ENCODE measurements at places on chromosomes 11 and 22.

DNA sequence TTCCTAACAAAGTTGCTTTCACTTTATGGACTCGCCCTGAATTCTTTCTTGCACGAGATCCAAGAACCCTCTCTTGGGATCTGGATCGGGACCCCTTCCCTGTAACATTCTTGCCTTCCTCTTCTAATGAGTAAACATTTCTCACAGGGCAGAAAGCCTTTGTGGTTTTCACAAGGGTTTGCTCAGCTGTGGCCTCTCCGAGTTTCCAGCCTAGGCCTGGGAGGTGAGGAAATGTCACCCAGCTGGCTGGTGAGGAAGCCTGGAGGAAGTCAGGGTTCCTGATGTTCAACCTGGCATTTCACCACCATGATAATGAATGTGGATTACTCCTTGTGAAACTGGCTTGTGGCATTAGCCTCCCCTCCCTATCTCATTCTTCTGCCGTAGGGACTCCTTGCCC, 224.9 kb downstream of the DSCAML1 start:
- peak; percentile 8 for DNase-seq

DNA sequence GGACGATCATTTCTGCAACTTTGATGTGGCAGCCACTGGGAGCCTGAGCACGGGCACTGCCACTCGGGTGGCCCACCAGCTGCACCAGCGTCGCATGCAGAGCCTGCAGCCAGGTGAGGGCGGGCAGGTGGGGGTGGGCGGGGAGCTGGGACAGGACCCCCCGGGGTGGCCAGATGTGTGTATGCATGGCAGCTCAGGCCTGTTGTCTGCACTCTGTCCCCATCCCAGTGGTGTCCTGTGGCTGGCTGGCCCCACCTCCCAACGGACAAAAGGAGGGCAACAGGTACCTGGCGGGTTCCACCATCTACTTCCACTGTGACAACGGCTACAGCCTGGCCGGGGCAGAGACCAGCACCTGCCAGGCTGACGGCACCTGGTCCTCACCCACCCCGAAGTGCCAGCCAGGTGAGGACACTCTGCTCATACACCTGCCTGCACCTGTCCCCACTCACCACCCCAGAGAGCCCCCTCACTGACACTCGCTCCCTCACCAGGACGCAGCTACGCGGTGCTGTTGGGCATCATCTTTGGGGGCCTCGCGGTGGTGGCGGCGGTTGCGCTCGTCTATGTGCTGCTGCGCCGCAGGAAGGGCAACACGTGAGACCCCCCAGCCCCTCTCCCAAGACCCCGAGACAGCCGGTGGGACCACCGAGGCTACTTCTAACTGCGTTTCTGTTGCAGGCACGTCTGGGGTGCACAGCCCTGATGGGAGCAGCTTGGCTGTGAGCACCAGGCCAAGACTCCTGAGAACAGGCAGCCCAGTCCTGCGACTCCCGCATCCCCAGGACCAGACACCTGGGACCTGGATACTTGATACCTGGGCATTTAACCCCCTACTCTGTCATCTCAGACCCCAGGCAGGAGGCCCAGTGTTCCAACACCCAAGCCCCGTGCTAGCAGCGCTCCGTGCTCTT, 6.7 kb downstream of the SUSD2 start:
- no peak for DNase-seq

GRCh38 chr11:131977231-131977630, 606.8 kb downstream of the NTM start:
- DNase-seq = no peak

- no peak for DNase-seq
Observed at GRCh38 chr11:131301306-131301705, 69.1 kb upstream of the NTM start.

DNA sequence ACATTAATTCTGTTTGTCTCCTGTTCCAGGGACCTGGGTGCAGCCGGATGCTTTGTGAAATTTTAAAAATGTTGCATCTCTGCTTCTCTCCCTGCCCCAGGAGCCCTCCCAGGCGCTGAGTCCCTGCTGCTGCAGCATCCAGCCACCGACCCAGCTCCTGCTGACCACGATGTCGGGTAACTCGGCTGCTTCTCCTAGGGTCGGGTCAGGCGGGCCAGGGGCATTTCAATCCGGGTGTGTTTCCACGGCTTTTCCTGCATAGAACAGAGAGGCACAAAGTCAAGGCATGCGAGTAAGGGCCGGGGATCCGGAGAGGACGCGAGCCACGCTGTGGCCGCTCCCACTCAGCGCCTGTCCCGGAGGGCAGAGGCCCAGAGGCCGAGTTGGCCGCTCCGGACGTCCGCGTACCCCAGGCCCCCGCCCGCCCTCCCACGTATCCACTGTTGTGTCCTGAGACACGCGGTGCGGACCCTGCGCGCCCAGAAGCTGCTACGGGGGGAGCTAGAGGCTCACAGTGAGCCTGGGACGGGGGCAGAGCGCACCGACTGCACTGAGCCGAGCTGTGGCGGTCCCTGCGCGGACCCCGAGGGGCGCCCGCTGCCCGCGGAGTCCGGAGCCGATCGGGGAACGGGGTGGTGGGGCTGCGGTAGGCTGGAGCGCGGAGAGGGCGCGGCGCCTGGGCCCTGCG, at the start of gene POU2AF3:
Gene POU2AF3, plus strand, starts transcription at position 134 of the 688 bp plus-strand sequence. Its CDS starts 36 bp downstream, at position 170.
- no peak for DNase-seq

DNA sequence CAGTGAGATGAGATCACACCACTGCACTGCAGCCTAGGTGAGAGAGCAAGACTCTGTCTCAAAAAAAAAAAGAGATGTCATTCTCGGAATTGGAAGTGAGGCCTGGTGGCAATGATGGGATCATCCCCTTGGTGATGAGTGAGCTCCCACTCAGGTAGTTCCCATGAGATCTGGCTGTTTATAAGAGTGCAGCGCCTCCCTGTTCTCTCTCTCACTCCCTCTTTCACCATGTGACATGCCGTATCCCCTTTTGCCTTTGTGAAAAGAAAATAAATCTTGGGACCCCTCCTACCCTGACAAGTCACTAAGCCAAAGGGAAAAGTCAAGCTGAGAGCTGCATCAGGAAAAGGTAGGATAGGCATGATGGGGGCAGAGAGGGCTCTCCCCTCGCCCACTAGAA, 28.8 kb downstream of the ZNF70 start:
- DNase-seq = no peak

DNA sequence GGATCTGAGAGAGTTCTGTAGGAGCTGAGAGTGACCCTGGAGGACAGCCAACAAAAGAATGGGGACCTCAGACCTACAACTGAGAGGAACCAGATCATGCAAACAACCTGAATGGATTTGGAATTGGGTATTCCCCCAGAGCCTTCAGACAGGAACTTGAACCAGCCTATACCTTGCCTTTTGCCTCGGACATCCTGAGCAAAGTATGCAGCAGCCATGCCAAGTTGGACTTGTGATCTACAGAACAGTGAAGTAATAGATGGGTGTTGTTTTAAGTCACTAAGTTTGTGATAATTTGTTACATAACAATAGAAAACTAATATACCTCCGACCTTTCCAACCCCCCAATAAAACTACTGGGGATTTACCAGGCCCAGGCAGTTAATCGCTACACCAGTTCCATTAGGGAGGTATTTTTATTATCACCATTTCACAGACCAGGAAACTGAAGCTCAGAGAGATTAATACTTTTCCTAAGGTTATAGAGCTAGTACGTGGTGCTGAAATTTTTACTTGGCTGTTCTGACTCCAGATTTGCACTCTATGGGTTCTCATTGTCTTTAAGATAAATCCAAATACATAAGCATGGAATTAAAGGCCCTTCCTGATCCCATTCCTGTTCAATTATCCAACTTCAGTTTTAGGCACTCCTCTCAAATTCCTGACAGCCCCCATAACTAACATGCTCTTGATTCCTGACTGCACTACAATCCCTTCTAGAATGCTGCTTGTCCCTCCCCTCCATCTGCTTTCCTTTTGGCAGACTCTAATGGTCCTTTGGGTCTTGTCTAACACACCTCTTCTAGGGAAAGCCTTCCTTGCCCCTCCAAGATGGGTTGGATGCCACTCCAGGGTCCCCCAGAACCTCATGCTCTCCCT, 1.7 kb upstream of the RASSF10 start:
- no peak for DNase-seq

Measured in Kasumi-1 (cell line).